ENCODE measurements at places on chromosomes 4 and X.

GRCh38 chr4:159837071-159837470 lies 734.2 kb downstream of the RAPGEF2 start:
- no peak for DNase-seq

DNA sequence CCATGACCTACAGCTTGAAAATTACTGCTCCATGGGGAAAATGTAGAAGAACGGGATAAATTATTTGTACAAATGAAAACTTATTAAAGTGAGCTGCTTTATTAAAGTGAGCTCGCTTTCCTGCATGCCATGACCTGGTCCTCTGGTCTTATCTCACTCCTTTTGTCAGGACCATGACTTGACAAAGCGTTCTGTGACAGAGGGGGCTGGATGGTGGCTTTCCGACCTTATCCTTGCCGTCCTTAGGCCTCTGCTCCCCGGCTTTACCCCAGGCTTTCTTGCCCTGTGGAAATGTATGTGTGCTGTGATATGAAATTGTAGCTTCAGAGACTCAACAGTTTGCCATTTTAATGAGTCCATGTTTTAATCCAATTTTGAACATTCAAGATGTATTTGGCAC lies 44.0 kb upstream of the FBXW7 start:
- no peak for DNase-seq

GRCh38 chr4:5751666-5752375 lies 40.8 kb downstream of the EVC start:
- no peak for DNase-seq

DNA sequence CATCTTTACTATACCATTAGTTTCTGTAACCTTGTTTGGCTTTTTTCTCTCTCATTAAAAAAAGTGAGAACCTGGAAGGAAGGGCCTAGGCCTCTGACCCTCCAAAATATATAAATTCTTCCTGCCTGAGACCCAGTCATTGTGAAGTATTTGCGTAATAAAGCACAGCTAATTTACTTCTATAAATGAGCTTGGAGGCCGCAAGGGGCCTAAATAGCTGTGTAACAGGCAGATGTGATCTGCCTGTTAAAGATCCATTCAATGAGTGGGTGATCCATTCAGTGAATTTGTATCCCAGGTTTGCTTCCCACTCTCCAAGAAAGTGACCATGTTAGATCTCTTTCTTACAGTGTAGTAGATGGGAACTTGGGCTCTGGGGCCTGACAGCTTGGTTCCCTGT lies 595 bp upstream of the PYURF start:
- DNase-seq: no peak

DNA sequence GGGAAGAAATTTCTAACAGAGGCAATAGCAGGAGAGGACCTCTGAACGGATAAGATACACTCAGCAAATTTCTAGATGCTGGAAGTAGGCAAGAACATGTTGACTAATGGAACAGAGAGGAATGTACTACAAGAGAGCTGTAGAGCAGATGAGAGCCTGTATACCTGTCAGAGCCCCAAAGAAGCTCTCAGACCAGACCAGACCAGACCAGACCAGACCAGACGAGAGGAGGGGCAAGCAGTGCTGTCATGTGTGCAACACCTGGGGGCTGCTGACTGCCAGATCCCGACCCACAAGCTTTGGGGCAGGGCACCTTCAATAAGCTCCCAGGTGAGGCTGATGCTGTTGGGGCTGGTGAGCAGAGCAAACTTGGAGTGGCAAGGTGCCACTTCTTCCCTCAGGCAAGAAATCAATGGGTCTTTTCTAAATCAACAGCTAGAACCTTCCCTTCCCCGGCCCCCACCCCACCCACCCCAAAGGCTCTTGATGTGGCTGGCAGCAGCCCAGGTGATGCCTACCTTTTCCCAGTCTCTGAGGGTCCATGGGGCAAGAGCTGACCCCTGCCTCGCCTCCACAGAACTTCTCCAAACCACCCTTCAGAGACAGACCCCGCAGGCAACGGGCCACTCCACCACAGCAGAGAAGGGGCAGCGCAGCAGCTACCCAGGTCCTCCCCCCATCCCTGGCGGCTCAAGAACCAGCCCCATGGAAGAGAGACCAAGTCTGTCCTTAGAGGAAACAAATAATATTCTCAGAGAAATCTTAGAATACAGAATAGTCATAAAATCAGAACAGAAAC lies 32.7 kb downstream of the MECP2 start:
- DNase-seq: no peak

DNA sequence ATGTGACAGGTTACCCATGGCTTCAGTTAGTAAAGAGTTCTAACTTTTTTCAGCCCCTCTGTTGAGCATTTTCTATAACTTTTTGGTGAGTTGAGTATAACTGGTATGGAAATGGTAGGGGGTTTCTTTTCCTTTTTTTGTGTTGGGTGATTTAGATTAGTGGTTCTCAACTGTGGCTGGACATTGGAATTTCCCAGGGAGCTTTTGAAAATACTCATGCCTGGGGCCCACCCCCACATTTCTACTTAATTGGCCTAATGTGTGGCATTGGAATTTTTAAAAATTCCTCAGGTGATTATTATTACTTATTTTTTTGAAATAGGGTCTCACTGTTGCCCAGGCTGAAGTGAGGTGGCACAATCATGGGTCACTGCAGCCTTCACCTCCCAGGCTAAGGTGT lies 21.9 kb downstream of the SMS start:
- no peak for DNase-seq

DNA sequence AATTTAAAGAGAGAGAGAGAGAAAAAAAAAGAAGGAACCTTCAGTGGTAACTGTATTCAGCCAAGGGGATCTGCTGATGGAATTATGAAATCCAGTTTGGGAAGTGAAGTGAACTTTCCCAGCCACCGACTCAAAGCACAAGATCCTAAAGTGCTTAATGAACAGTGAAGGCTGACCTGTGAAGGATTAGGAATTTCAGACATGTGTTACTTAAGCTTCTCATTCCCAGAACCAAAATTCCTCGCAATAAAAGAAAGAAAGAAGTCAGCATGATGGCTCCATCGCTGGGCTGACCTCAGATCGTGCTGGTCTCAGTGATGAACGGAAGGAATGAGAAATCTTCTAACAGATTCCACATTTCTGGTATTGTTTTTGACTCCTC lies 135.2 kb downstream of the ARSF start:
- no peak for DNase-seq

DNA sequence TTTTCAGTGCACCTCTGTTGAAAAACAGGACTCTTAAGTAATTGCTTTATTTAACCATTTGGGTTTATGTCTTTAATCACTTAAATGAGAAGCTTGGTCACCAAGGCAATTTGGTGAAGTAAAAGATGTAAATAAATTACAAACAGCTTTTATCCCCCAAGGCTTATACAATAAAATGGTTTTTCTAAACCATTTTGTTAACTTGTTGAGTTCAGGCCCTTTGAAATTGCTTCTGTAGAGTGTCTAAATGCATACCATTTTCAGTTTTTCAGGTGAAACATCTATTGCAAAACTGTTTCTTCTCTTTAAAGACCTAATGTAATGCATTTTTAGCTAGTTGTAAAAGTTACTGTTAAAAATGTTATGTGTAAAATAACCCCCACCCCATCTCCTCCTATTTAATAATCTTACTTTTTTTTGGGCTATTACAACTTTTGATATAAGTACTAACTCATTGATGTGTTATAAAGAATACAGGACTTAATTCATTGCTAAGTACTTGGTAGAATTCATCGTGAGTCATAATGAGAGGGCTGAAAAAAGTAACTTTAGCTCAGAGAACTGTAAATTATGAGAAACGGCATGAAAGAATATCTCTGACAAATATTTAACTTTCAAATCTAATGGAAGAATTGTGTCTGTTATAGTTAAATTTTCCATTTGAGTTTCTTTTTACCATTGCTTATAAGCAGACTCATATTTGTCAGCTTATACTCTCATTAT lies 4.5 kb downstream of the RAPGEF2 start:
- DNase-seq: no peak

GRCh38 chrX:13646154-13646549 lies 6.8 kb upstream of the TCEANC start:
- DNase-seq: no peak

- DNase-seq: no peak
Observed at GRCh38 chr4:84917869-84918600, 48.5 kb downstream of the WDFY3 start.

GRCh38 chr4:6517171-6517570 lies 44.8 kb upstream of the PPP2R2C start:
- no peak for DNase-seq

DNA sequence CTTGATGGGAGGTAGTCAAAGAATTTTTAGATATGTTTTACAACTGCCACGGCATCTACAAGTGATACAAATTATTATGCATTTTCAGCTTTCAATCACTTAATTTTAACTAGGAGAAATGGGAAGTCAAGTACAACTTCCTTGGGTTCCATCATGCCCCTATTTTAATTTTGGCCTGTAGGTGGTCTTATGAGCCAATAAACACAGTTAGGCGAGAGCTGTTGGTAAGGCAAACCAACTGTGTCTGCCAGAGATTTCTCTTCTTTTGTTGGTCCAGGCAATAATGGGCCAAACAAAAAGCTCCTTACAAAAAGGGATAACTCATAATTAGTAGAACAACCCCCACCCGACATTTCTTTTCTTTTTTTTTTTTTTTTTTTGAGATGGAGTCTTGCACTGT lies 63.3 kb upstream of the ARX start:
- DNase-seq: no peak

GRCh38 chr4:47419296-47419695 lies 44.2 kb downstream of the COMMD8 start:
- no peak for DNase-seq

GRCh38 chr4:83040269-83040668 lies 5.3 kb downstream of the COPS4 start:
- DNase-seq: no peak

- DNase-seq: no peak
Observed at GRCh38 chr4:128858879-128859671, 49.6 kb downstream of the JADE1 start.

- no peak for DNase-seq
Observed at GRCh38 chrX:22950269-22951266, 49.2 kb upstream of the DDX53 start.

- no peak for DNase-seq
Observed at GRCh38 chrX:117096528-117096927, 633.8 kb upstream of the CT83 start.

- no peak for DNase-seq
Observed at GRCh38 chr4:110130576-110131358, 67.6 kb downstream of the ELOVL6 start.

DNA sequence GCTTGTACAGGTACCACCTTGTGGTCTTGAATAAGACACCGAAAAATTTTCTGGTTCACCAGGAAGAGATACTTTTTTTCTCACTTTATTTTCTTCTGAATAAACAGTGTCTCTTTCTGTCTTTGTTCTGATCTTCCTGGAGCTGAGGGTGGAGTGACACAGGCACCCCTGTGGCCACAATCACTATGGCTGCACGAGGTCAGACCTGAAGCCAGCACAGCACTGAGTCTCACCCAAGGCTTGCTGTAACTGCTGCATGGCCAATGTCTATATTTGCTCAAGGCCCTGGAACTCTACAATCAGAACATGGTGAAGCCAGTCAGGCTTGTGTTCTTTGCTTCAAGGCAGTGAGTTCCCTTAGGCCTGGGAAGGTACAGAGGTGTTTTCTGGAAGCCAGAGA lies 87.2 kb downstream of the GPR174 start:
- DNase-seq: no peak

DNA sequence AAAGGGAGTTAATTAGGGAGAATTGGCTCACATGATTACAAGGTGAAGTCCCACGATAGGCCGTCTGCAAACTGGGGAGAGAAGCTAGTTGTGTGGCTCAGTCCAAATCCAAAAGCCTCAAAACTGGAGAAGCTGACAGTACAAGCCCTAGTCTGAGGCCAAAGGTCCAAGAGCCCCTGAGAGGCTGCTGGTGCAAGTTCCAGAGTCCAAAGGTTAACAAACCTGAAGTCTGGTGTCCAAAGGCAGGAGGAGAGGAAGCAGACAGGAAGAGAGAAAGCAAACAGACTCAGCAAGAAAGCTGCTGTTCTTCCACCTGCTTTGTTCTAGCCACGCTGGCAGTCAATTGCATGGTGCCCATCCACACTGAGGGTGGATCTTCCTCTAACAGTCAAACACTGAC lies 29.0 kb upstream of the SPACA5B start:
- DNase-seq: no peak

- no peak for DNase-seq
Observed at GRCh38 chr4:14965071-14965470, 37.2 kb upstream of the CPEB2 start.

GRCh38 chrX:48741834-48742233 lies 19.7 kb upstream of the GLOD5 start:
- no peak for DNase-seq

DNA sequence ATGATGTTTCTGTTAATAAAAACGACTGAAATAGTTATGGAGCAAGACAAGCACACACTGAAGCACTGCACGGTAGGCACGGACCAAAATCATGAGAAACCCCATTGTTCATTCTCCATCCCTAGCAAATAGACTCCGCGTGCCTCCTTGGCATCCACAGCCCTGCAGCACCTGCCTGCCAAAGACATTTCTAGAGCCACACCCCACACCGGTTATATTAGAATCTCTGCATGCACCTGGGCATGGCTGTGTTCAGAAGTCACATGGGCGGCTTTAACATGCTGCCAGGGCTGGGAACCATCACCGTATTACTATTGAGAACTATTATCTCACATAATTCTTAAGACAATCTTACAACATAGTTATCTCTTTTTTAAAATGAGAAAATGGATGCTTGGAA lies 5.9 kb downstream of the PDLIM3 start:
- DNase-seq: no peak

DNA sequence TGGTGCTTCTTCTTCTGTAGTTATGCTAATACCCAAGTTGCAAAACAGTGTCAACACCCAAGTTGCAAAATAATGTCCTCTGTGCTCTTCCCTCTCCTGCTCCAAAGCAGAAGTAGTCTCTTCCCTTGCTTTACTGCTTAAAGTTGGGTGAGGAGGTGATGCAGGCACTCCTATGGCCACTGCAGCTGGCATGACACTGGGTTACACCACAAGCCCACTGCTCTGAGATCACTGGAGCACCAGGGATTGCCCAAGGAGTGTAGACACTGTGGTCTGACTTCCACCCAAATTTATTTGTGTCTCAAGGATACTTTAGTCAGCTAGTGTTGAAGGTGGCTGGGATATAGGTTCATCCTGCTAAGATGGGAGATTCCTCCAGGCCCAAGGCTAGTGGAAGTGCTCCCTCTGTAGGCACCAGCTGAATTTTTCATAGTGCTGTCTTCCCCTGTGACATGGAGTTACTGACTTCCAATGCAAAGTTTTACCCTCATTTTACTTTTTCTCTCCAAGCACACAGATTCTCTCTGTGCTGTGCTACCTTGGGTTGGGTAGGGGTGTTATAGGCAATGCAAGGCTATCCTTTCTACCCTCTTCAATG lies 196.2 kb upstream of the TENT5D start:
- DNase-seq: no peak

- no peak for DNase-seq
Observed at GRCh38 chr4:166308647-166309046, 435.6 kb downstream of the TLL1 start.

Data from coronary artery (tissue), 2 donors.